ENCODE measurements at places on chromosomes 1 and 21.

DNA sequence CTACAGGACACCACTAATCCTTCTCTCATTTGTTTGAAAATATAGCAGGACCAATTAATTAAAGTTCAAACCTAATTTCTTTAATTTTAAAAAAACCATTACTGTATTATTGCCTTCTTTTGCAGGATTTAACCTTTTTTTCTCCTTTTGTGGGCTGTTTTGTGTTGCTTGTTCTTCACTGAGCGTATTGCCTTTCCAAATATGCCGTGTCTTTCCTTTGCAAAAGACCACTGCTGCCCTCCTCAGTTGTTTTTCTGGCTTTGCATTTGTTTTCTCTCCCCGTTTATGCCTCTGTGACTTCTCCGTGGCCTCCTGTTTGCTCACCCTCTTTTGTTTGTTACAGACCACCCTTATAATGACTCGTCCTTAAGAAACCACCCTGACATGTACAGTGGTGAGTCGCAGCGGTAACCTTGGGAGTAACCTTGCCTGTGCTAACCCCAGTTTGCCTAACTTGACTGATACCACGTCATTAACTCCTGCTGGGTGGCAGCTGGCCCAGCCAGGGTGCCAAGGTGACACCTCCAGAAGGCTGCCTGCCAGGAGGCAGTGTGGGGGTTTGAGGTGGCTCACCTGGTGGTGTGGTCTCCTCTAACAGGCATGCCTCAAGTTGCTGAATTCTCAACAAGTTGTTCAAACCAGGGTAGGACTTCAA, 81.1 kb upstream of the CNTN2 start:
- DNase-seq = no peak

DNA sequence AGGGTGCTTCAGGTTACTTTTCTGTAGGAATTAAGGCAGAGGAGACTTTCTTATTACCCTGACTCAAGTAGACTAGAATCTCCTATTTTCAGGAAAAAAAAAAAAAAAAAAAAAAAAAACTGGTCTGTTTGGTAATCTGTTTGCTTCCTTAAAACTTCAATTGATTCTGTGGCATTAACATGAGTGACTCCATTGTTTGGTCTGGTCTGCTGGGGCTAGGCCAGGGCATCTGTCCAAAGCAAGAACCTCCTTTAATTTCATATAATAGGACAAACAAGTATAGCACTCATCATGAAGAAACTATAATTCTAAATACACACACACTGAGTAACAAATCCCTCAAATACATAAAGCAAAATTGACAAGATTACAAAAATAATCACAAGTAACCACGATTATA, 32.9 kb upstream of the LRRC7 start:
- DNase-seq = no peak

- DNase-seq = no peak
These were observed 25.2 kb upstream of the PLA2G2C start for GRCh38 chr1:20211511-20211931.

GRCh38 chr1:5829414-5829813, 162.8 kb downstream of the NPHP4 start:
- no peak for DNase-seq

GRCh38 chr21:35905096-35905962, 155.0 kb downstream of the SETD4 start:
- no peak for DNase-seq

- no peak for DNase-seq
These were observed 664 bp downstream of the FAM89A start for GRCh38 chr1:231039161-231040018.

DNA sequence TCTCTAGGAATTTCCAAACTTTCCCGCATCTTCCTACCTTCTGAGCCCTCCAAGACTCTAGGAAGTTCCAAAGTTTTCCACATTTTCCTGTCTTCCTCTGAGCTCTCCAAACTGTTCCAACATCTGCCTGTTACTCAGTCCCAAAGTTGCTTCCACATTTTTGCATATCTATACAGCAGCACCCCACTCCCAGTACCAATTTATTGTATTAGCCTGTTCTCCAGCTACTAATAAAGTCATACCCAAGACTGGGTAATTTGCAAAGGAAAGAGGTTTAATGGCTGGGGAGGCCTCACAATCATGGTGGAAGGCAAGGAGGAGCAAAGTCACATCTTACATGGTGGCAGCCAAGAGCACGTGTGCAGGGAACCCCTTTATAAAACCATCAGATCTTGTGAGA, 82.9 kb upstream of the DSCAM start:
- no peak for DNase-seq

- DNase-seq = no peak
These were observed 56.7 kb downstream of the LACTBL1 start for GRCh38 chr1:22915816-22916470.

- DNase-seq = no peak
These were observed 4.6 kb upstream of the FOXE3 start for GRCh38 chr1:47411436-47411835.

GRCh38 chr1:52111492-52111891, 30.4 kb upstream of the ZFYVE9 start:
- DNase-seq = no peak

DNA sequence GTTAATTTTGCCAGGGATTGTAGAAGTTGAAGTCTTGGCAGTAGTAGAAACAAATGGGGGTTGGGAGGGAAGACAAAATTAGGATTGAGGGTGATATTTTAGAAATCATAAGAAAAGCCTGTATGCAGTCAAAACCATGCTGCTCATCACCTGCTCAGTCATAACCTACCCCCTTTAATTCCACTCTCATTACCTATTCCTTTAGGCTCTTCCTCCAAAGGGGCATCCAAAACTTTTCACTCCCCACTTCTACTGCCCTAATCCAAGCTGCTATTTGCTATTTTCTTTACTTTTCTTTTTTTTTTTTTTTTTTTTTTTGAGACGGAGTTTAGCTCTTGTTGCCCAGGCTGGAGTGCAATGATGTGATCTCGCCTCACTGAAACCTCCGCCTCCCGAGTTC, 11.5 kb downstream of the H3-3A start:
- DNase-seq = no peak

DNA sequence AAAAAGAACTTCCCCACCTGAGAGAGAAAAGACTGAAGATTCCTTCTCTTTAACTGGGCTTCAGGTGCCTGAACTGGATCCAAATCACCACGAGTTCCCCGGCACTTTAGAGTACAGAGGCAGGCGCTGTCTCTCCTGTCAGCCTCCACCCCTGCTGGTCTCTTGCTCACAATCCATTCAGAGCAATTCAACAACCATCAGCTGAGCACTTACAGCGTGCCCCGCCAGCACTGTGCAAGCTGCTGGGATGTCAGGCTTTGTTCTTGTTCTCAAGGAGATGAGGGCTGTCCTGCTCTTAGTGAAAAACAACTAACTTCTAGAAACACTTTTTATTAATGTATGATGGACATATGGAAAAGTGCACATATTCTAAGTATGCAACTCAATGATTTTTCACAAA, 68.7 kb upstream of the VAMP3 start:
- no peak for DNase-seq

DNA sequence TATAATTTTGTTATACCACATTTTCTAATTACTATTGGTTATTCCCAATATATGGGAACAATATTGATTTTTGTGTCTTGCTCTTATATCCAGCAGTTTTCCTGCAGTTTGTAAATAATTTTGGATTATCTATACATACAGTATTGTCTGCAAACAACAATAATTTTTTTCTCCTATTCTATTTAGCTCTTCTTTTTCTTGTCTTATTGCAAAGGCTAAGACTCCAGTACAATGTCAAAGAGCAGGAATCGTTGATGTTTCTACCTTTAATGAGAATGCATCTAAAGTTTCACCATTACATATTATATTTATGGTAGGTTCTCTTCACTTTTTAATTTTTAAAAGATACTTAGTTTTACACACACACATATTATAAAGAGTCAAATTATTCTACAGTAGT, 4.1 kb upstream of the AVPR1B start:
- no peak for DNase-seq

- no peak for DNase-seq
These were observed 13.9 kb downstream of the DDX20 start for GRCh38 chr1:111769517-111770146.

GRCh38 chr1:196779093-196779492, 4.5 kb downstream of the CFHR3 start:
- DNase-seq = no peak

GRCh38 chr1:59730302-59730701, 84.4 kb upstream of the HOOK1 start:
- no peak for DNase-seq

DNA sequence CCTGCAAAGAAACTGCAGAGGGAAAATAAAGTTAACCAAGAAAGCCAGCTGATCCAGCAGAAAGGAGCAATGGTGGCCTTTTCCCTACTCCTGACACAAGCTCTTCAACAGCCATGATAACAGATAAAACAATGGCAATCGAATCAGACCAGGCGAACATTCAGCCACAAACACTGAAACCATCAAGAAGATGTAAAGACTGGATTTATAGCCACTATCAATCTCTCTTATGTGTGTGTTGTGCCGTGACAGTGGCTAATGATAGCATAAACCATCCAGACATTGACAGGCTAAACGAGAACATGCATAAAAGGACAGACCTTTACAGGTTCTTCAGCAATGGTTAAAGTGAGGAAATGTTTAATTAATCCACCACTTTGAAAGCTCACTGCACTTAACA, 78.1 kb upstream of the RAB4A start:
- no peak for DNase-seq

DNA sequence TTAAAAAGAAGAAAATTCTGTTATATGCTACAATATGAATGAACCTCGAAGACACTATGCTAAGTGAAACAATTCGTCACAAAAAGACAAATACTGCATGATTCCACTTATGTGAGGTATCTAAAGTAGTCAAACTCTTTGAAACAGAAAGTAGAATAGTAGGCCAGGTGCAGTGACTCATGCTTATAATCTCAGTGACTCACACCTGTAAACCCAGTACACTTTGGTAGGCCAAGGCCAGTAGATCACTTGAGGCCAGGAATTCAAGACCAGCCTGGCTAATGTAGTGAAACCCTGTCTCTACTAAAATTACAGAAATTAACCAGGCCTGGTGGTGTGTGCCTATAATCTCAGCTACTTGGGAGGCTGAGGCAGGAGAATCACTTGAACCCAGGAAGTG, 25.7 kb downstream of the EPHA10 start:
- no peak for DNase-seq

- no peak for DNase-seq
These were observed 8.7 kb upstream of the DOP1B start for GRCh38 chr21:36147911-36148310.

GRCh38 chr1:119372503-119373086, 4.0 kb downstream of the HAO2 start:
- peak; percentile 3 for DNase-seq

DNA sequence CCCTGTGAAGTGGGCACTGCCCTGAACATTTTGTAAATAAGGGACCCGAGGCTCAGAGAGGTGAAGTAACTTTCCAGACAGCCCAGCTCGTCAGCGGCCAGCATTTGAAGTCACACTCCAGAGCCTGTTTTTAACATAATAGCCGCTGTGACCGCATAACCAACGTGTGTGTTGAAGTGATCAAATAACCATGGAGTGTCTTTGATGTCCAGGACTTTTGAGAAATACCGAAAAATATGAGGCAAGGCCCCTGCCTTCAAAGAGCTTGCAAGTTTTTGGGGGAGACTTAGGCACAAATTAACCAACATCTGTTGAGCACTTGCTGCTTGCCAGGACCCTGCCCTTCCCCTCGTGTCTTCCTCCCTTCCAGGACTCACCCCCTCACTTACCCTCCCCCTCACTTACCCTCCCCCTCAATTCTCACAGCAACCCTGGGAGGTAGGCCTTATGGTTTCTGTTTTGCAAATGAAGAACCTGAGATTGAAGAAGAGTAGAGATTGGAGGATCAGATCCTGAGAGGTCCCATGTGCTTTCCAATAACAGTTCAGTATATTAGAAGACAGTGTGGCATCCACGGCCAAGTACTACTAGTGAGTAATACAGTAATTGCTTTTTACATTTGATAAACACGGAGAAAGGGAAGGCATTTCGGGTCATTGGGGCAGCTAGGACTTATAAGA, 1.3 kb upstream of the SLC16A1 start:
- DNase-seq = peak; percentile 16

- DNase-seq = no peak
These were observed 34.9 kb downstream of the CDC14A start for GRCh38 chr1:100387209-100387608.

DNA sequence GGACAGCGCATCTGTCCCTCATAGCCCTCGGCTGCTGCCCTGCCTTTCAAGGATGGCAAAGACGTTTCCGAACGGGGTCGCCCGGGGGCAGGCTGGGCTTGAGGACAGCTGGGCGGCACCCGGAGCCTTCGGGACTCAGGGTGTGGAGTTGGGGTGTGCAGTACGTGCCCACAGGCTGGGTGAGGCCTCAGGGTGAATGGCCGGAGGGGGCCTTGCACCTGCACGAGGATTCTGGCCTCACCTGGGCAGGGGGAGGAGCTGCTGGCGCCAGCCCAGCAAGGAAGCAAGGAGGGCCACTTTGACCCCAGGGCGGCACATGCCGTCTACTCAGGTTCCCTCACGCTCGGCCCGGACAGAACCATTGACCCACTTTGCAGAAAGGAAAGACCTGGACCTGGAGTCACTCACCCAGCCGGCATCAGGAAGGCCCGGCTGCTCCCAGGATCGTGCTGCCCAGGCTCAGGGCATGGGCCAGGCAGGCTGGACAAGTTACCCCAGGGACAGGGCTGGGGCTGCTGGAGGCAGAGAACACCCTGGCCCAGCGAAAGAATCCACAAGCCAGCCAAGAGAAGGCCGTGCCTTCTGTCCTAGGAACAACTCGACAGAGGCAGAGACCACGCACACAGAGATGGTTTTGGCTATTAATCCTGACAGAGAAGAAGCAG, 65.1 kb upstream of the TTC34 start:
- DNase-seq = no peak

GRCh38 chr1:187685333-187685732, 856.6 kb downstream of the PLA2G4A start:
- DNase-seq = no peak

GRCh38 chr1:107935396-107936064, 29.4 kb downstream of the VAV3 start:
- no peak for DNase-seq

- no peak for DNase-seq
These were observed 1.9 kb downstream of the RUSC1 start for GRCh38 chr1:155322571-155322952.

GRCh38 chr1:234863551-234863971, 253.6 kb upstream of the IRF2BP2 start:
- DNase-seq = no peak

DNA sequence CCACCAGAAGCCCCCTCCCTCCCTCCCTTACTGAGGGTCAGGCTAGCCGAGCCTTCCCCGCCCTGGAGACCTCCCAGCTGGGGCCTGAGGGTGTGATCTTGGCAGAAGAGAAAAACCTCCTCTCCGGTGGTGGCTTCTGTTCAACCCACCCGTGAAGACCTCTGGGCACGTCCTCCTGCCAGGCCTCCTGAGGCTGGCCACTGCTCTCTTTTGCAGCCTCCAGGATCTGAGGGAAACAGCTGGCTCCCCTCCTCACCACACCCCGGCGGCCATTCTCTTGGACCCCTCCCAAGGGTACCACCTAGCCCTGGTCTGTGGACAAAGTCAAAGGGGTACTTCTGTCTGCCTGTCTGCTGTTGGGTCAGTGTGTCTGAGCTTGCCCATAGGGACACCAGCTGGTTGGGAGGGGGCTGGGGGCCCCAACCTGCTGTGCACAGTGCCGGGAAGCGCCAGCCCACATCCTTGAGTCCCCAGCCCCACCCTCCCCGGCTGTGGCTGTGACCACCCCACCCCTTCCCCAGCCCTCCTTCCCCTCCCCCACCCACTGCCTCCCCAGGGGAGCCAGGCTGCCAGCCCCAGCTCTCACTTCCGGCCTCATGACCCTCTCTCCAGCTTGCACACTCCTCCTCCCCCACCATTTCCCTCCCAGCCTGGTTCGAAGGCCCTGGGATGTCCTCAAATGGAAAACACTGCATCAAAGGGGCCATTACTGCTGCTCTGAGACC, 48.1 kb downstream of the AHDC1 start:
- DNase-seq = no peak

All from SHP77 treated with DMSO at 0.1 percent for 48 hours (cell line).